ENCODE measurements at places on chromosomes 5 and 9. TPM values are rescaled to one million over a fixed set of nuclear protein-coding genes. Genes with fewer than 3 reads are reported as not detected.

Gene MTAP
- 15.1 TPM for total RNA-seq

Gene SLC27A6
- total RNA-seq = 0.10 TPM

Gene EIF4E1B
- total RNA-seq = not detected

Gene PCDHGA3
- 0.60 TPM for total RNA-seq

DNA sequence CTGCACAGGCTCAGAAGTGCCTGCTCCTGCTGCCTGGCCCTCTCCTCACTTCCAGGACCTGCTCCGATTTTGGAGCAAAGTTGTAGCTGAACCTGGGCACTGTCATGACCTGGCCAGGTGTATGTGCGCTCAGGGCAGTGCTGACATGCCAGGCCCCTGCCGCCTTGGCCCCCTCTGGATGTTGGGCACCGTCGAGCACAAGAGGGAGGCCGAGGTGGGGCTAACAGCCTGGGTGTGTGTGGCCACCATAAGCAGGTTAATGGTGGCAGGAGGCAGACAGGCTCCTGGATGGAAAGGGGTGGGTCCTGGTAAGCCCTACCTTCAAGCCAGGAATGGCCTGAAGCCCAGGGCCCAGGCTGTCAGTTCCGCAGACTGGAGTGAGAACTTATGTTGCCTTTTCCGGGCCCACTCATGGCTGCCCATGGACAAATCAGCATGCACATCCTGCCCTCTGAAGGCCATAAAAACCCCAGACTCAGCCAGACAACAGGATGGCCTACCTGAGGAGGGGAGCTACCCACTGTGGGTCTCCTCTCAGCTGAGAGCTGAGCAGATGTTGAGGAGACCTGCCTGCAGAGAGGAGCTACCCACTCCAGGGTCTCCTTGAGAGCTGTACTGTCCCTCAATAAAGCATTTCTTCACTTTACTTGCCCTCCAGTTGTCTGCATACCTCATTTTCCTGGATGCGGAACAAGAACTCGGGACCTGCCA, 66.2 kb downstream of the NACC2 start:
- no peak for DNase-seq

DNA sequence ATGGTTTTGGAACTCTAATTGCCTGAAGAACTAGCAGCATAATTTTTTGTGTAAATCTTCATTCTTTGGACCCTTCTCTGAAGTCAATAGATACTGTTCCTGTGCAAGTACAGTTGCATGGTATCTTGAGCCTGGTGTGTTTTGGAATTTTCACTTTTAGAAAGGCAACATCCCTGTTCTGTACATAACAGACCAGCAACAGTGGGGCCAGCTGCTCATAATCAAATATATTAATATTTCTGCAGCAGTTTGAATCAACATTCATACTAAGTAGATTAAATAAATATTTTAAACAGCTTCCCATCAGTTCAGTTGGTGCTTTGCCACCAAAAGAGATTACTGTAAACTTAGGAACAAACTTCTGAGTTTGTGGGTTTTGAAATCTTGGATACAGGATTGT, 97.9 kb downstream of the CD180 start:
- DNase-seq = no peak

DNA sequence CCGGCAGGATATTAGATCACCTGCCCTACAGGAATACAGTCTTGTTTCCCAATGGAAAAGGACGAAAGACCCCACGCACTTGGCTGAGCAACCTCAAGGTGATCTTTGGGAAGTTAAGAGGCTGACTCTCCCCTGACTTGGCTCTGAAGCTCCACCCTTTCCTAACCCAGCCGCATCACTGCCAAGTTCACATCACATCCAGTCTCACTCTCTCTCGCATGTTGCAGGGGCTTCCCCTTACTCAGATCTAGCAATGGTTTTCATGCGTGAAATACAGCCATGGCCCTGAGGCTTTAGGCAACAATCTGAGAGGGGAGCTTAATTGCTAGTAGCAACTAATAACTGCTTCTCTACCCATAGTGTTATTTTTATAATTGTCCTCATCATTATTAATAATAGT, 211.6 kb downstream of the DOCK8 start:
- no peak for DNase-seq

GRCh38 chr9:86122311-86122710, 23.0 kb upstream of the GOLM1 start:
- DNase-seq = no peak

DNA sequence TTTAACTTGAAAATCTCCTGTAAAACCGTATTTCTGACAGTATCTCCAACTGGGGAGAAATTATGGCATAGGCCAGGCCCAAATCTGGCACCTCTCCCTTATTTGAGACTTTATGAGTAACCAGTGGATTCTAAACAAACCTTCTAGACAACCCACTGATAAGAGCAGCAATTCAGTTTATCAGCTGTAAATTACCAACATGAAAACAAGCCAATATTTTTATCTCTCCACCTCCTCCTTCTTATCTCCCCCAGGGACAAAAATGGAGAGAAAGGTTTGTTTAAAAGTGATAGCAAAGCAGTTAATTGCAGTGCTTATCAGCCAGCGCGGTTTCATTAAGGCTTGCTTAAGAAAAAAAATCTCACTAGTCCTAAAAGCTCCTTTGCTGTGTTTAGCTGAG, 53.8 kb downstream of the KCNV2 start:
- no peak for DNase-seq

DNA sequence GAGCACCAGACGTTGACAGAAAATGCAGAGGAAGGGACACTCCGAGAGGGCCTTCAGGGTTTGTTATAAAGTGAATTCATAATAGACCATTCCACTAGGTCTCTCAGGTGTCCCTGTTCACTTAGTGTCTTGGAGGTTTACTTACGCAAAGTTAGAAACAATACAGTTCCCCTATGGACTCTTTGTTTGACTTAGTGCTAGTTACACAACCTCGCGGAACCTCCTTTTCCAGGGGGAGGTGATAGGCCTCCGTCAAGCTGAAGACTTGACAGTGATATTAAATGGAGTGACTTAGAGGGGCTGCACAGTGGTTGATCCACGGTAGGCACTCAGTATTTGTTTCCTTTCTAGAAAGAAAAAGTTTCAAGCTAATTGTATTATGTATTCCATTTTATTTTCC, 1.3 kb downstream of the CCT5 start:
- DNase-seq = no peak

DNA sequence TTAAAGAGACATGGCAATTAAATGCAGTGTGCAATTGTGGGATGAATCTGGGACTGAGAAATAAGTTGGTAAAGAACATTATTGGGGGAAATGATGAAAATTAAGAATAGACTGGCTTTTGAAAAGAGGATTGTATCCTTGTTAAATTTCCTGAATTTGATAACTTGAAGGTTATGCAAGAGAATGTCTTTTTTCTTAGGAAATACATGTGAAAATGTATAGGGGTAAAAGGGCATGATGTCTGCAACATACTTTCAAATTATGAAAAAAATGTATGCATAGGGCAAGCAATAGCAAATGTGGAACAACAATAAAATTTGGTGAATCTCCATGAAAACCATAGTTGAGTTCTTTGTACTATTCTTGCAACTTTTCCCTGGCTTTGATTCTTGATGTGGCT, 24.1 kb downstream of the PTTG1 start:
- no peak for DNase-seq

DNA sequence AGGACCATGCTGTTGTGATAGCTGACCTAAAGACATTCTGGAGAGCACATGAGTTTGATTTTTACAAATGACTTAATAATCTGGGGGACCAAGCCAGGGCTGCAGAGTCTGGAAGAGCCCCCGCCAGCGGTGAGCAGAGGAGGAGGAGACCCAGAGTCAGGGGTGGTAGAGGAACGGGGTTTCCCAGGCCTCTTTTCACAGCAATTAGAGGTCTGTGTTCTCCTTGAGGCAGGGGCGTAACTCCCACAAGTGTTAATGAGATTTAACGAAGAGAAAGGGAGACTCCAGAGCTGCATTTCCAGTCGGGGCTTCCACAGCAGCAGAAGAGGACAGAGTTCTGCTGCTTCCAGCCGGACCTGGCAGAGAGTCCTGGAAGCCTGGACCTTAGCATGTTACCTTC, 137.9 kb upstream of the SLC24A2 start:
- no peak for DNase-seq

GRCh38 chr5:33370466-33370859, 70.3 kb upstream of the TARS1 start:
- DNase-seq = no peak

GRCh38 chr5:52776116-52776515, 11.6 kb upstream of the ITGA1 start:
- DNase-seq = no peak

GRCh38 chr9:114478871-114479270, 26.4 kb downstream of the WHRN start:
- DNase-seq = no peak

DNA sequence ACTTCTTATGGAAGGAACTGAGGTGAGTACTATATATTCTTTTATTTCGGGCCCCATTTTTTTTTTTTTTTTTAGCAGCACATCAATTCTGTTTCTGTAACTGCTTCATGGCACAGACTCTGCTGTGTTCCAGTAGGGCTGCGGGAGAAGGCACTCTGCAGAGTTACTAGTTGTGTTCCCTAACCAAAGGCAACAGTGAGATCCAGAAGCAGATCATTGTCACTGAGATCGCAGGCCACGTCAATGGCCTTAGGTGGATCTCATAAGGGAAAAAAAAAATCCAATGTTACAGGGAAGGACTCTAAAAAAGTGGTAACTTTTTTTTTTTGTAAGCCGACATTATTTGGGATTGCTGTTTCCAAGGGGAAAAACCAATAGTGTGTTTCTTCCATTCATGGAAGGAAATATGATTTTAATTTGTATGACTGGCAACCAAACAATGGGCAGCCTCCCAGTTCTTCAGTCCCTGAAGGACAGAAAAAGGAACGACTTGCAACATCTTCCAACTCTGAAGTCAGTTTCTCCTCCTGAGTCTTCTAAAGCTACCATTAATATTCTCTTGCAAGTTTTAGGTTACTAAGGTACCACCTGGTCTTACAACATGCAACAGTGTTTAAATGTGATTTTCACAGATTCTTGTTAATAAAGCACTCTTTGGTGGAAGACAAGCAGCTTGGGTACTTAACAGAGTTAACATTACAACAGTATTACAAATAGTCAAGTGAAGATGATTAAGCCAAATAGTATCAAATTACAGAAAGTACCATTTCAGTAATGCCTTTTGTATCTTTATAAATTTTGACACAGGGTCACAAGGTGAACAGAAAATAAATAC, 52.8 kb downstream of the HABP4 start:
- DNase-seq = no peak

- DNase-seq = no peak
Observed at GRCh38 chr9:35660966-35661415, 2.9 kb downstream of the CCDC107 start.

DNA sequence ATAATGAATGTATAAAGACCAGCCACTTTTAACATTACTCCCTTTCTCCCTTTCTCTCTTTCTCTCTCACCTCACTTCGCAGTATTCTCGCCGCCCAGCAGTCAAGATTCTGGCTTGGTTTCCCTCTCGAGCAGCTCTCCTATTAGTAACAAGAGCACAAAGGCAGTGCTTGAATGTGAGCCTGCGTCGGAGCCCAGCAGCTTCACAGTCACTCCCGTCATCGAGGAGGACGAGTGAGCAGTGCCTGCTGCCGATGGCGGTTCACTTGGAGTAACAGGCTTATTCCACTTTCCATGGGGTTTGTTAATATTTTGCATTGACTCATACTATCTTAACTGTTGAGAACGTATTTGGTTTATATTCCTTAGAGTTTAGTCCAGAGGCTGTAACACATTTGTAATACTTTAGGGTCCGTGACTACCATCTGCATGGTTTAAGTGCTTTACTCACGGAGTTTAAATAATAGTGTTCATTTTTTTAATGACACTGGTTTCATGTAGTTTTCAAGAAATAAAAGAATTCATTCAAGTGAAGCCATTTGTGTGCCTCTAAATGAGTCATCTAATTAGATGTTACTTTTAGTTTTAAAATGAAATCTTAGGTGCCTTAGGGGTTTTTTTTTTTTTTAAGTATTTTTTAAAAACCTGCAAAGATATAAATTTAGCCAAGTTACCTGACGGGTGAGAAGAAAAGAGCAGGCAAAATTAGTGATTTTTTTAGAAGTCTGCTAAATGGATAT, 8.4 kb upstream of the DMRT3 start:
- DNase-seq = no peak

- DNase-seq = no peak
Observed at GRCh38 chr5:126995039-126995438, 35.3 kb downstream of the MARCHF3 start.

- DNase-seq = no peak
Observed at GRCh38 chr5:68519143-68519542, 303.6 kb downstream of the PIK3R1 start.

All from left lobe of liver (tissue), 2 donors.